ENCODE measurements at places on chromosomes 12 and 14.
A peak's percentile ranks its signal among the peaks of the same experiment; 100 is the strongest.

DNA sequence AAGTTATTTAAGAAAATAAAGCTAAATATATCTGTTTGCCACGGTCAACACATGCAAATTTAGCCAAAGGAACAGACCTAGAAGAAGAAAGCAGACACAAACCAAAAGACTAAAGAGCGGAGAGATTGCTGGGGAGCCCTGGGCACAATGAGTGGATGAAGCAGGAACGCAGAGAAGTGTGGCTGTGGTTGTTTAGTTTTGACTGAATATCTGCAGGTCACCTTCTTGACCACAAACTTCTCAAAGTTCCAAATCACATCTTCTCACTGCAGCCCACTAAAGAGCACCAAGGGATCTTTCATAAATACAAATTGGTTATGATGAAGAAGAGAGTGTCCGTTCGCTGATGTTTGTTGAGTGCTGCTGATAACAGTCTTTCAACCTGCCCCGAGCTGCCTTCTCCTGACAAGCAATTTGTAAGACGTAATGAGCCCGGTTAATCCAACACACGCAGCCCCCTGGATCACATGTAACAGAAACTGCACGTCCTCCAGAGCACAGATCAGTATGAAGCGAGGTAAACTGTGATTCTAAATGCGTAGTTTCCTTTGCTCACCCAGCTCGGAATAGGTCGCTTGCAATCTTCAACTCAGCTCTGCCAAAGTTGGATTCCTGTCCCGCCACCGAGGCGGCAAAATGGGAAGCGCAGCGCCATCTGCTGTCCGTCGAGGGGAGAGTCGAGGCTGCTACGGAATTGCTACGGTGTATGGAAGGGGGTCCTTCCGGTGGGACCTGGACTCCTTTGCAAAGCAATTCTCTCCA is 120.8 kb downstream of the GXYLT1 start:
- peak; percentile 68 for DNase-seq

DNA sequence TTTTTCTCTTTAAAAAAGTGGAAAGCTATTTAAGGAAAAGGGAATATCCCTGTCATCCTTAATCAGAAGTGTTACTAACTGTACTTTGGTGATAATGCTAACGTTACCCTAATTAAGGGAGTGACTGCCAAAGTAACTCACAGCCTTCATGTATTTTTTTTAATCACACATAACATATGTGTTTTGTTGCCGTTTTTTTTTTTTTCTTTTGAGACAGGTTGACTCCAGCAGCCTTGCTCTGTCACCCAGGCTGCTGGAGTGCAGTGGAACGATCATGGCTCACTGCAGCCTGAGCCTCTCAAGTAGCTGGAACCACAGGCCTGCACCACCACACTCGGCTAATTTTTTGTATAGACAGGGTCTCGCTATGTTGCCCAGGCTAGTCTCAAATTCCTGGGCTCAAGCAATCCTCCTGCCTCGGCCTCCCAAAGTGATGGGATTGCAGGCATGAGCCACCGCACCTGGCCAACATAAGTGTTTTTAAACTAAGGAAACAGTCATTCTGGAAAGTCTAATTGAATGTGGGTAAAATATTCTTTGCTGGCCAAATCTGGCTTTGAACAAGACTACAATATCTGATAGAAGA is 56.5 kb downstream of the HECTD4 start:
- DNase-seq: peak; percentile 92

DNA sequence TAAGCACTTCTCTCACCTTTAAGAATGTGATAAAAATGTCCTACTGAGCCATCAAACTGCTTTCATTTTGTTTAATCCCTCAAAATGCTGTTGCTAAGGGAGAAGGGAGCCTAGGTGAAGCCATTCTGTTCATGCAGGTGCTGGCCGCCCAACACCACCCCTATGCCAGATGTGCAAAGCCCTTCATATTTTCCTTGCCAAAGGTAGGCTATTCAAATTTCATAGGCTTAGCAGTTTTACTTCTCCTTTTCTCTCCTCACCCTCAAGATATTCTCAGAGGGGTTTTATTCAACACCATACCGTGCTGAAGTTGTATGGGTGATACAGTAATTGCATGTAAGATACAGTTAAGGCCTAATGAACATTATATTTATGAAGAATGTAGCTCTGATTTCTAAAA is 461.7 kb downstream of the GXYLT1 start:
- no peak for DNase-seq

GRCh38 chr12:4579305-4580102 is 17.5 kb downstream of the DYRK4 start:
- DNase-seq: no peak

DNA sequence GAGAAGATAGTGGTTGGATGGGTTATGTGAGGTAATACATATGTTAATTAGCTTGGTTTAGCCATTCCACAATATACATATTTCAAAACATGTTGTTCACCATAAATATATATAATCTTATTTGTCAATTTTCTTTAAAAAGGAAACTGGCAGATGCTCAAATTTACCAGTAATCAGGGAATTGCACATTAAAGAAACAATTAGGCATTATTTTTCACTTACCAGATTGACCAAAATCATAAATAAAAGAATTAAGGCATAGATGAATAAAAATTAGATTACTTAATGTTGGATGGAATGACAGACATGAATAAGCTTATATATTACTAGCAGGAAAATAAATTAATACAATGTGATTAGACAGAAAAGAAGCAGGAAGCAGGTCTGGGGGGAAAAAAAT is 147.2 kb downstream of the PLEKHA5 start:
- no peak for DNase-seq

DNA sequence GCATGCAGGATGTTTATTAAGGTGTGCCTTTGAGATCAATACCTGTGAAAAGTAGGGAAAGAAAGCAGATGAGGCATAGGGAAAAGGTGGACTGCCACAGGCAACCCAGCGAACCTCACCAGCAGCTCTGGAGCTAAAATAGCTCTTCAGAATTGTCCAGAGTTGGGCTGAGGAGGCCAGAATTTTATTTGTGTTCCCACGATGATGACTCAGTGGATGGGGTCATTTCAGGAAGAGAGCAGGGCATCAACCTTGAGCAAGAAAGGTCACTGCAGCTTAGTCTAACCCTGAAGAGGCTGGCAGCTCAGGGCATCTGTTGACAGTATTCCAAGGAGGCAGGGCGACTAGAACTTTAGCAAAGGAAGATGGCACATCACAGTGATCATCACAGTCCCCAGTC is 696.1 kb downstream of the DIO2 start:
- no peak for DNase-seq

Measured in hematopoietic multipotent progenitor cell treated with erythropoietin and hydrocortisone succinate and interleukin-3 and kit ligand, for 15 days (in vitro differentiated cells).